HepG2 (cell line): ENCODE measurements at places on chromosomes 1 and 21.
A peak's percentile ranks its signal among the peaks of the same experiment; 100 is the strongest.

DNA sequence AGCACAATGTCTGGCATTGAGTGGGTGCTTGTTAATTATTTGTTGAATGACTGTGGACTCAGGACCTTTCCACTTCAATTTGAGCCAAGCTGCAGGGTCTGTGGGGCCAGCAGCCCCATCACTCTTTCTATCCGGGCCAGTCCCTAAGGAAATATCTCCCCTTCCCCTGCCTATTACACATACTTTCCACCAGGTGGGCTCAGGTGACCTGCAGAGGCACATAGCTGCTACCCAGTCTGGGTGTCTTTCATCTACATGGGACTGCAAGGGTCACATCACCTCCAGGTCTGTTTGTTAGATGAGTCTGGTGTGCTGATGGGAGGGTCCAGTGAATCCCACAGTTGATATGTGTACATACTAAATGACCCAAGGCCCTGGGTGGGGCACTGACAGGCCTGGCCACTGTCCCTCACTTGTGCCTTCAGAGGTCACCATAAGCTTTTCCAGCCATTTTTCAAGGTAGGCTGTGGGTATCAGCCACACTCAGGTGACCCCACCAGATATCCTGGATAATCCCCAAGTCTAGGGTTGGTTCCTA, 59.5 kb upstream of the KDM4A start:
- DNase-seq: peak; percentile 44

- peak; percentile 91 for DNase-seq
Measured at GRCh38 chr1:178916448-178917174, 45.7 kb upstream of the ANGPTL1 start.

GRCh38 chr1:71918630-71919029, 363.7 kb downstream of the NEGR1 start:
- DNase-seq: no peak

DNA sequence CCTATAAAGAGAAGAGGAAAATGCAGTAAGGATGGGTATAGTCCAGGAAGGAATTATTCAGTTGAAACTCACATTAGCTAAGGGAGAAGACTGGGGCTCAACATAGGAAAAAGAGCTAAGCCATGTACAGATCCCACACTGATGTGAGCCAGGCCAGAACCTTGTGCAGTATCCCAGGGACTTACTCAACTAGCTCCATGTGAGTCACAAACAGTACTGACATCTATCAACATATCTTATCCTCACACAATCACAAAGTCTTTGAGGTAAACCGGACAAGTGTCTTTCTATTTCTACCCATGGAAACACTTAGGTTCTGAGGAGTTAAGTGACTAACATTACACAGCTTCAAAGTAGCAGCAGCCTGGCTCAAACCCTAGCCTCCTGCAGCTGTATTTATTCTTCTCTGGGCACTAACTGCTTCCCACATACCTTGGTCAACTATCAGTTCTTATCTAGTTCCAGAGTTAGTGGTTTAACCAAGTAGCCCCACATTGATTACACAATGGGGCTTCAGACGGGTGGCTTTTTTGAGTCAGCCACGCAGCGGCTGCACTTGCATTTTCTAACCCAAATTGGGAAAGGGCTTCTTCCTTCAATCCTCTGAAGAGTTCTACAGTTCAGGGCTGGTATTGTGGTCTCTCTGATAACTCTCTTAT, 9.5 kb downstream of the CD5L start:
- DNase-seq: no peak

GRCh38 chr1:172144445-172145061, 275.9 kb upstream of the C1orf105 start:
- no peak for DNase-seq
